ENCODE measurements at places on chromosomes 4 and X.

DNA sequence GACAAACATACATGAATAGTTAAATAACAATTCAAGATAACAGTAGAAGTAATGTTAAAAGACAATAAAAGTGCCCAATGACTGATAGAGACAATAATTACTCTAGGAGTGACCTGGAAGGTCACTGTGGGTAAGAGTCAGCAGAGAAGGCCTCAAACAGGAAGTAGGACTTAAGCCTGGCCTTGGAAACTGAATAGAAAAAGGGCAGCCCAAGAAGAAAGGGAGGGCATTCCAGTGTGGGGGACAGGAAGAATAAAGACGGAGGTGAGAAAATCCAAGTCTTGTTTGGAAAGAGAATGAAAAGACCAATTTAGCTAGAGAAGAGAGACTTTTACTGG is 6.0 kb downstream of the P2RY4 start:
- no peak for DNase-seq

- no peak for DNase-seq
These were observed 6.6 kb upstream of the UTP3 start for GRCh38 chr4:70681704-70682103.

DNA sequence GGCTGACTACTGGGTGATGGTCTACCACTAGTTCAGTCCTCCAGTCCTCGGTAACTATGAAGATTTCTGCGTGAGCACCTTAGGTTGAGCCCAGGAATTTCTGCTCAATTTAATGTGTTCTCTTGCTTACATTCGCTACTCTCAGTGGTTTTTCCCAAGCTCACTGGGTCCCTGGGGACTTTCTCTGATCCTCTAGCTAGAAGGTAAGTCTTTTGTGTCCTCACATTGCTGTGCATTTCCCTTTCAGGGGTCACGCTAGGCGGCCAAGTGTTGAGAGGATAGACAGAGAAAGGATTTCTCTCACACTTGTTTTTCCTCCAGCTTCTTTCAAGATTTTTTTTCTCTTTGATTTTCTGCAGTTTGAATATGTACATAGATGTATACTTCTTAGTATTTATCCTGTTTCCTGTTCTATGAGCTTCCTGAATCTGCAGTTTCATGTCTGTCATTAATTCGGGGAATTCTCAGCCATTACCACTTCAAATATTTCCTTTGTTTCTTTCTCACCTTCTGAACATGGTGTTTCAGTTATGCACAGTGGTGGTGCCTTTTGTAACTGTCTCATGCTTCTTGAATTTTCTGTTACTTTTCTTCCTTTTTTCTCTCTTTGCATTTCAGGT is 17.5 kb downstream of the MAGEA9 start:
- no peak for DNase-seq

DNA sequence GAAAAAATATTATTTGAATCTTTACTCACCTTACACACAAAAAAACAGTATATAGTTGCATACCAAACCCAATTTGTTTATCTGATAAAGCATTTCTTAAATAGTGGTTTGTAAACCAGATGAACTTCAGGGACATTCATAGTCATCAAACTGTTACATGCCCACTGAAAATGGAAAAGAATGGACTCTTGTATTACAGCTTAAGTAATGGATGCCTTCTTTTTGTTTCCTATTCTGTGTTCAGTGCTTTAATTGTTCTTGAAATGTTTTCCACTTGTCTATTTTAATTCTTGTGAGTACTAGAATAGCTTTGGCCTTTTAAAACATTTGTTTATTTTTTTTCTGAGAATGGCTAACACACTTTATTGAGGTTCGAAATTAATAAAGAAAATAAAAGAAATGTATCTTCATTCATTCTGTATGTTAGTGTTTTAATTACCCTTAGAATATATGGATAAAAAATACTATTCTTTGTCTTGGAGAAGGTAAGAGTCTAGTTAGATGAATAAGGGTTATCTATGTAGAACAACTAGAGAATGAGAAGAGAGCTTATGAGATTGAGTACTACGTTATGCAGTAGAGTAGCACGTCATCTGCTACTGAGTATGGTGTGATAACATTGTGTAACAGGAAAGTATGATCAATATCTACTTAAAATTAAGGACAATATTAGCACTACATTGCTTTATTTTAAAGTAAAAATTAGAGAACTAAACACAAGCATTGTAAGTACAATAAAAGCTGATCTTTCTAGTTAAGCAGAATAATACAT is 9.9 kb downstream of the CPEB2 start:
- no peak for DNase-seq

GRCh38 chr4:71283642-71284257 is 55.1 kb upstream of the SLC4A4 start:
- no peak for DNase-seq

DNA sequence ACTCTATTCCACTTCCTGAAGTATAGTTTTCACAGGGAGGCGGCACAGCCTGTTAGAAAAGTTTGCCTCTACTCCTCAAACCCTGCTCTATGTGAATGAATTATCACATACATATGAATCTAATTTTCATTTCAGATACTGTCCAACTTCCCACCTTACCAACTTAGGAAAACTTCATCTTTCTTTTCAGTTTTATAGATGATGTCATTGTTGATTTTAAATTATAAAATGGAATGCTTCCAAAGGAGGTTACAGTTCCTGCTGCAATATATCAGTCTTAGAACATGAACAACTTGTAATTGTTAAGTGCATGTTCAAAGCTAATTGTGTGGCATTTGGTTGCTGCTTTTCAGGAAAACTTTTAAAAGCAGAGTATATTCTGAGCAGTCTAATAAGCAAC is 92.4 kb downstream of the NEUROG2 start:
- no peak for DNase-seq

DNA sequence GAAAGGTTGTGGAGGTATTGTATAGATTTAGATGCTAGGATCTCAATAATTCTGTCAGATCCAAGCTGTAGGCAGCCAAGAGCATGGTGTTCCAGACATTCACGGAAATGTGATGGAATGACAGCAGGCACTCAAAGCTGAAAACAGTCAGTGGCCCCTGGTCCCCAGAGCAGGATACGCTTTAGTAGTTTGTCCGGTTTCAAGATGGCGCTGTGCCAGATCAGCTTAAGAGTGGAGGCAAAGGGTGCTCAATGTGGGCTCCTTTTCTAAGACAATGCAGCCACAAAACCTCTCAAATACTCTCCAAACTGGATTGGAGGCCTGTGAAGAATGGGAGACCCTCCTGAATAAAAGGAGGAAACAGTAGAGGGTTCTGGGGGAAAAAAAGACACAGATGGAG is 291.2 kb upstream of the HS3ST1 start:
- no peak for DNase-seq

DNA sequence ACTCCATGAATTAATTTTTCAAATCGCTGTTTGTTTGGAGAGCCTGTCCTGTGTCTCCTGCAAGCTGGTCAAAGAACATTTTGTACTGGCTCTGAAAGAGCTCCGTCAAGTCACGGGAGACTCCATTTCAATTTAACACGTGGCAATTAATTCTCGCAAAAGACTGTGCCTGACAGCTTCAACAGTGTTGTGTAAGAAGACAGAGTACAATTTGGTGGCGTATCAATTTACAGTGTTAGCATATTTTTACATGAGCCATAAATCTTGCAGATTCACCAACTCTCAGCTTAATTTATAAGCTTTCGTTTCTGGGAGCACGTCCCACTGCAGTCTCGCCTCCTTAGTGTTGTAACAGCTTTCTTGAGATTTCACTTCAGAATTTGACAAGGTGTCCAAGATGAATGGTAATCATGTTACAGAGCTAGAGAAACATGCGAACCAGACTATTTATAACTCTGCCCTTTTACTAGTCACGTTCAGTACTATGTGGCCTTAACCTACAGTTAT is 70.8 kb downstream of the RWDD4 start:
- DNase-seq, result no peak

GRCh38 chr4:41148931-41149330 is 65.4 kb downstream of the APBB2 start:
- DNase-seq, result no peak

- DNase-seq, result no peak
These were observed 72.6 kb downstream of the TMEM131L start for GRCh38 chr4:153538487-153539357.

All from activated CD4-positive, alpha-beta T cell treated with anti-CD3 and anti-CD28 coated beads for 36 hours (primary cell).